ENCODE measurements at places on chromosomes 11 and 22.
A peak's percentile ranks its signal among the peaks of the same experiment; 100 is the strongest.

- DNase-seq, result no peak
Observed at GRCh38 chr11:8080069-8080670, 841 bp upstream of the TUB start.

GRCh38 chr11:119091966-119092879, 7.5 kb downstream of the HMBS start:
- DNase-seq, result no peak

DNA sequence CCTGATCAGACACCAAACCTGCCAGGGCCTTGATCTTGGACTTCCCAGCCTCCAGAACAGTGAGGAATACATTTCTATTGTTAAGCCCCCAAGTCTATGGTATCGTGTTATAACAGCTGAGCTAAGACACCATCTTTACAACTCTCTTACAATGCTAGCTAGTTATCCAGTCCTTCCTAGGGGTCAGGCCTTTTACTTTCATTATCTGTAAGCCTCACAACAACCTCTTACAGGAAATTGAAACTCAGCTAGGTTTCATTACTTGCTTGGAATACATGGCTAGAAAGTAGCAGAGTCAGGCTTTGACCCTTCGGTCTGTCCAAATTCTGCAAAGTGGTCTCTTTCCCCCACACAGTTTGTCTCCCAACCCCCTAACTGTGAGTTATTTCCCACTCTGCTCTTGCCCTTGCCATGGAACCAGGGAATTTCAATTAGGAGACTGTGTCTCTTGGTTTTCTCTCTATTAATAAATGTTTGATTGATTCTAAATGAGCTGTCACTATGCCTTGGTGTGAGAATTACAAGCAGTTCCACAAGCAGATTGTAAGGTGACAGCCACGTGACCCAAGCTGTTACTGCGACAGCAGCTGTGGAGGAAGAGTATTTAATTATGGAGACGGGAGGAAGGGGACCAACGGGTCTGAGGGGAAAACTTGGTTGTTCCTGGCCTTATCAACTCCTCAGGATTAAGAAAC, 38.4 kb upstream of the CLMP start:
- DNase-seq, result no peak

GRCh38 chr11:122711831-122712381, 56.4 kb downstream of the UBASH3B start:
- no peak for DNase-seq

- peak; percentile 17 for DNase-seq
Observed at GRCh38 chr11:117830674-117831351, 6.3 kb upstream of the FXYD2 start.

GRCh38 chr11:802018-802617, 2.9 kb downstream of the PIDD1 start:
- no peak for DNase-seq

- no peak for DNase-seq
Observed at GRCh38 chr11:44574610-44575287, 9.3 kb downstream of the CD82 start.

- DNase-seq, result no peak
Observed at GRCh38 chr11:113272927-113273615, 41.3 kb upstream of the TTC12 start.

GRCh38 chr11:121551463-121551862, 98.7 kb upstream of the SORL1-AS1 start:
- DNase-seq, result no peak

DNA sequence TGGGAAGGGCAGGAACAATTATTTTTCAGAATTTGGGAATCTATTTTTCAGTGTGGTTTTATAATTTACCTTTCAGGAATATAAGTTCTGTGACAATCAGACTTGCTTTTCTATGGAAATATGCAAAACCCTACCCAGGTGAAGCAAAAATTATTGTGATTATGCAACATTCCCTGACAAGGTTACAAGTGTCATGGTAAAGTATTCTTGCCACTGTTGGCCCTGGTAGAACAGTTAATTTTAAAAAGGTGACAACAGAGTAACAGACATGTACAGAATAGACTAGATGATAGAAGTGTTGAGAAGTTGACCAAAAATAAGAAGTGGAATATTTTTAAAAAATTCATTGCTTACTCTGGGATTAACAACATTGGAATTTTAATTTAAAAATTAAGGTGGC, 29.2 kb downstream of the TRAF6 start:
- no peak for DNase-seq

- DNase-seq, result peak; percentile 55
Observed at GRCh38 chr11:46119352-46120216, 1.7 kb downstream of the PHF21A start.

- no peak for DNase-seq
Observed at GRCh38 chr11:75389276-75389605, 10.1 kb upstream of the RPS3 start.

DNA sequence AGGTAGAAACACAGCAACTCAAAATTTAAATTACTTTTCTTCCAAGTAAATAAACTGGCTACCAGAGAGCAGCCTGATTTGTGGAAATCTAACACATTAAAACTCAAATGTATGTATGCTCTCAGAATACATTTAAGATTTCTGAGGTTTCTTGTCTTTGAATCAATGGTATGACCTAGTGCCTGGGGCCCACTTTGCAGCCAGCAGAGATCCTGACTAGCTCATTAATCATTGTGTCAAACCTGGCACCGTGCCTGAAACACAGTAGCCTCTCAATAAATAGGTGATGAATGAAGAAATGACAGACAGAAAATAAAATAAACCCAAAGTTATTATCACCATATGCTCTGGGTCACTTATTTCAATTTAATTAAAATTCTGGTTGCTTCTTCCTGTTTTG, 176.2 kb upstream of the FAT3 start:
- no peak for DNase-seq

DNA sequence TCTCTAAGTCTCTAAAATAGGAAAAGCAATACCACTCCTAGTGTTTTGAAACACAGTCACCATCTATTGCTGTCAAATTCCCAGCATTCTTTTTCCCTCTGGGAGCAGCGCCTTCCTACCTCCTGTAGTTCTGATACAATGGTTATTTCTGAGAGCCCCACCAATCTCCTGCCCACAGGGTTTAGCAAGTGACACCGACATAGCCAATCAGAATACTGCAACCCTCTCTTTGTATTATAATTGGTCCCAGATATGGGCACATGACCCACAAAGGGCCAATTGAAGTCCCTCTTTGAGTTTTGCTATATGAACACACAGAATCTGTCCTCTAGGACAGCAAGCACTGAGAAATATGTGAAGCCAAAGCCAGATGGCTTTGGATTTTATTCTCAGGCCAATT, 16.9 kb upstream of the ARHGAP42 start:
- DNase-seq, result no peak

Measured in left cardiac atrium (tissue), 4 donors.